ENCODE measurements at places on chromosomes 1 and 21. TPM values are rescaled to one million over a fixed set of nuclear protein-coding genes. Genes with fewer than 3 reads are reported as not detected.

Gene OR6N1
- total RNA-seq: not detected

Gene MYBPHL
- total RNA-seq: 62.2 TPM

Gene KCNJ9
- total RNA-seq: 0.08 TPM

Gene GALE
- total RNA-seq: 8.8 TPM

Gene NR5A2
- 0.44 TPM for total RNA-seq

Gene DYNLT5
- 0.85 TPM for total RNA-seq
